ENCODE measurements at places on chromosomes 6 and 20. TPM values are rescaled to one million over a fixed set of nuclear protein-coding genes. Genes with fewer than 3 reads are reported as not detected.

ADTRP gene
- 1.2 TPM for total RNA-seq

BEND3 gene
- total RNA-seq, result 2.6 TPM

EYS gene
- total RNA-seq, result not detected

- peak; percentile 19 for DNase-seq
These were observed 228.8 kb downstream of the SYNDIG1 start for GRCh38 chr20:24698189-24698588.

GRCh38 chr6:10276106-10276505 lies 138.8 kb downstream of the TFAP2A start:
- DNase-seq, result peak; percentile 11

GRCh38 chr6:23091795-23092194 lies 522.4 kb downstream of the HDGFL1 start:
- no peak for DNase-seq

GRCh38 chr6:39225946-39226437 lies 3.3 kb downstream of the KCNK5 start:
- no peak for DNase-seq

DNA sequence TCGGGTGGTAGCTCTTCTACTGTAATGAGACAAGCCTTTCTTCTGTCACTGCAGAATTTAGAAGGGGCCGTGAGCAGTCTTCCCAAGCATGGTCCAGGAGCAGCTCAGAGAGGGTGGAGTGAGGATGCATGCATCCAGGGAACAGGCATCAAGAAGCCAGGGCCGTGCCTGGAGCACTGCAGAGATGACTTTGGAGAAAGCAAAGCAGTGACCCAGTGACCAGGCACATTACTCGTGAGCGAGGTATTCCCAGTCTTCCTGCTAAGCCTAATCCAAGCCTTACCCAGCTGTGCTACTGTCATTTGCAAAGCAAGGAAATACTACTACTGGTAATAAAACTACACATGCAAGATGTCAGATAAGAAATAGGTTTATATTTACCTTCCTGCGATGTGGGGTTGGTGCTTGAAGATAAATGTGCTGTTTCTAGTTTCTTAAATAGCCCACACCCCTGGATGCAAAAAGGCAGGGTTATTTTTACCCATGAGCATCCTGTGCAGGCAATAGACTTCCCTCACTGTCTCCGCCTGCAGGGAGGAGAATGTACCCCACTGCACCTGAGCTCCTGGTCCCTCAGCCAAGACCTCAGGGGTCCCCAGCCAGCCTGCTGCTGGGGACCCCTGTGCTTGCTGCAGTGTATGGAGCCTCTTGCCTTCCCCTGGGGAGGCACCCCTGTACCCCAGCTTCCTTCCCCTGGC lies 62.9 kb downstream of the SSR1 start:
- no peak for DNase-seq

DNA sequence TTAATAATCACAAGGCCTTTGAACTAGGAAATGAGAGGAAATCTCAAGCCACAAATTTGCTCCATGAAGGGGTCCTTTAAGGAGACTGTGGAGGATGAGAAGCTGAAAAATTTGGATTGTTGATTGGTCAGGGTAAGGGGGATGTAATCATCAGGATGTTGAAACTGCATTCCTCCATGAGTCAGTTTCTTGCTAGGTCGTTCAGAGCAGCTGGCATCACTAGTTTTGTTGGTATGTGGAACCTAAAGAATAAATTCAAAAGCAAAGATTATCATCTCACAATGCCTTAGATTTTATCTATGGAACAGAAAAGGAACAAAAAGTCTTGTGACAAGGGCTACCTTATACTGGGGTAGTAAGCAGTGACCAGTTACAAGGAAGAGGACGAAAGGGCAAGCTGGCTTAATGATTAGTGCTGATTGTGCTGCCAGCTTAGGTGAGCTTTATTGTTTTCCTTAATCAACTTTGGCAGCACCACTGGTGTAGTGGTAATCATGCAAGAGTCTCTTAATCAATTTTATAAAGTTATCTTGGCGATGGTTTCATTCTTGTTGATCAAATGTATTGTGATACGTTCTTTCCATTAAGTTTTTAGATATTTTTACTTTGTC lies 36.6 kb downstream of the CRISP2 start:
- DNase-seq, result no peak

GLP1R gene
- not detected for total RNA-seq

MLIP gene
- 18.3 TPM for total RNA-seq

MAS1 gene
- under 0.01 TPM for total RNA-seq

DNA sequence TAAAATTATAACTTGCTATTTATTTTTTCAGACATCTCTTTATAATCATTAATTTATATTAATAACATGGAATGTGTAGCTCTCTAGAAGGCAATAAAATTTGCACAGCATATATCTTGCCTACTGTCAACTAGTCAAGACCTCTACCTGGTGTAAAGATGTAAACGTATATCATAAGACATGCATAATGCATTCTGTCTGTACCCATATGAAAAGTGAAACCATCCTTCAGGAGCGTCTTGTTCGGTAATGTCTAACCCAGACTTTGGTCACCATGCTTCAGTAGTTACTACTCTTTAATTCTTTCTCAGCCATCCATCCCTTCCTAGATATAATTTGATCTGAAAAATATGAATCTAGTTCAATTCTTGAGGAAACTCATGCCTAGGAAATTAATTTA lies 21.0 kb downstream of the CEP43 start:
- no peak for DNase-seq

- no peak for DNase-seq
These were observed 31.7 kb downstream of the GSTA3 start for GRCh38 chr6:52877786-52878185.

DNA sequence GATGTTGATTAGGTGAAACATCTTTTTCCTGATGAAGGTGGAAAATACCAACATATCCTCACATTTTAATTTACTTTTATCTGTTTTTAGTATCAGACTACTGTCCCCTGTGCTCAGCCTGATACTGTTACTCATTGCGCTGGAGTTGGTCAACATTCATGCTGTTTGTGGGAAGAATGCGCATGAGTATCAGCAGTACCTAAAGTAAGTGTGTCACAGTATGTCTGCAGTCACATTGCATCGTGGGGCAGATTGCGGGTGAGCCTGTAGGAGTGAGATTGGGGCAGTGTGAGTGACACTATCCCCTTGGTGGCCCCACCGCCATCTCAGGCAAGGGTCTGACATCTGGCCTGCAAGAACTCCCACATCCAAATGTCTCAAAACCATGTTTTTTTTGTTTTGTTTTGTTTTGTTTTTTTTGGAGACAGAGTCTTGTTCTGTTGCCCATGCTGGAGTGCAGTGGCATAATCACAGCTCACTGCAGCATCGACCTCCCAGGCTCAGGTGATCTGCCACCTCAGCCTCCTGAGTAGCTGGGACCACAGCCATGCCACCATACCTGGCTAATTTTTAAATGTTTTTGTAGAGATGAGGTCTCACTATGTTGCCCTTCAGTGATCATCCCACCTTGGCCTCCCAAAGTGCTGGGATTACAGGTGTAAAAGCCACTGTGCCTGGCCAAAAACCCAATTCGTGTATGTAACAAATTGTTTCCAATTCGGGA lies 27.8 kb downstream of the ERMARD start:
- DNase-seq, result no peak

GRCh38 chr6:85865420-85866369 lies 223.0 kb upstream of the SYNCRIP start:
- peak; percentile 37 for DNase-seq

DNA sequence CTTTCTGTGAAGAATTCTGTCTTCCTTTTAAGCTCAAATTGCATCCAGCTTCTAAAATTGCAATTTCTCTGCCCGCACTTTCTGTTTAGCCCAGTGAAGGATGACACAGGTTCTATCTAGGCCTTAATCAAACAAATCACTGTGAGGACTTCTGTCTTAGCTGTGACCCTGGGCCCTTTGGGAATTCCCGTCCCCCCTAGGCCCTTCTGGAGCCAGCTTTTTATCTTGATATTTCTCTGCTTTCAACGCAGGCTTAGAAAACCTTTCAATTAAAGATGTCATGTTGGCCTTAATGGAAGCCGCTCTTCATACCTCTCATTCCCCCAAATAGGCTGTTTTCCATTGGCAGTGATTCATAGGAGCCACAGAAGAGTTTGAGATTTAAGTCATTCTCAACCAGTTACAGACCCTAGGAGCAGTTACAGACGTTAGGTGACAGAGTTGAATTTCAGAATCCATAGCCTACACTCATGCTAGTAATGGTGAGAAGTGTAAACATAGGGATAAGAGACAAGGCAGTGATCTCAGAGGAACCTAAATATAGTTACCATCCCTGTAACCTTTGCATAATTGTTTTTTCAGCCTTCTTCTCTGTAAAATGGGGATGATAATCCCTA lies 74.8 kb upstream of the FLRT3 start:
- no peak for DNase-seq

DNA sequence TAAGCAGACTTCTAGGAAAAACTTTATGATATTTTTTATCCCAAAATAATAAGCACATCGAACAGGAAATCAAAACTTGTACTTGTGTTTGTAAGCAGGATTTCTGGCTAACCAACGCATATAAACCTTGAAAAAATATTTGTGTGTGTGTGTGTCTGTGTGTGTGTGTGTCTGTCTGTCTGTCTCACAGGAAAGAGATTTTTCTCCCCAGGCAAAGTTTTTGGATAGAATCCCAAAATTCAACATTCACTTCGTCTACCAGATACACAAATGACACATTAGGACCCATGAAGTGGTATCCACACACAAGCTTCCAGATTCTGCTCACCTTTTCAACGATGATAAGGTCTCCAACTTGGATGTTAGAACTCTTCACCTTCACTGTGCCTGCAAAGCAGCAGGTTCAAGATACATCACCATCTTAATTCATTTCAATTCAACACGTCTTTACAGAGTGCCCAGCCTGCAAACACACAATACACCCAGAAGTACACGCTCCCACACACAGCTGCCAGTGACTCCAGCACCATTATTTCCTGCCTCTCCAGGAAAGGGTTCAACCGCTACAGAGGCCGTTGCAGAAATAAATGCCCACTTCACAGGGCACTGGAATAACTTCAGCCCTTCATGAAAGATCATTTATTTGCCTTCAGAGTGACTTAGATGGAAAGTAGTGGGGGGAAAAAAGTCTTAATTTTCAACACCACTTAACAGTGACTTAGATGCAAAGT lies 70.9 kb downstream of the ATP9A start:
- DNase-seq, result peak; percentile 9

DNA sequence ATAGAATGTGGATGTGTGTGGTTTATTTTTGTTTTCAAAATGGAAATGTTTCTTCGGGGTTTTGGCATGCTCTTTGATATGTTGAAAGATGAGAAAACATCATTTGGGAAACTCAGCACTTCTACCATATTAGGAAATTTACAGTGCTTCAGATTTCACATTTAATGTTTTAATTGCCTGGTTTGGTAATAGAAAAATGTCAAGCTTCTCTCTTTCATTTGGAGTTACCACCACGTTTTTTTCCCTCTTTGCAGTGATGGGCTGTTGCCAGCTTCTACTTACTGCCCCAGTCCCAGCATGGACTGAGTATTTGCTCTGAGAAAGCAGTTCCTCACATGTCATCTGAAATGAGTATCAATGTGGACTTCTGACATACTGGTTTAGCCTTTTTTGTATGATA lies 267.7 kb downstream of the PRL start:
- DNase-seq, result peak; percentile 56

DNA sequence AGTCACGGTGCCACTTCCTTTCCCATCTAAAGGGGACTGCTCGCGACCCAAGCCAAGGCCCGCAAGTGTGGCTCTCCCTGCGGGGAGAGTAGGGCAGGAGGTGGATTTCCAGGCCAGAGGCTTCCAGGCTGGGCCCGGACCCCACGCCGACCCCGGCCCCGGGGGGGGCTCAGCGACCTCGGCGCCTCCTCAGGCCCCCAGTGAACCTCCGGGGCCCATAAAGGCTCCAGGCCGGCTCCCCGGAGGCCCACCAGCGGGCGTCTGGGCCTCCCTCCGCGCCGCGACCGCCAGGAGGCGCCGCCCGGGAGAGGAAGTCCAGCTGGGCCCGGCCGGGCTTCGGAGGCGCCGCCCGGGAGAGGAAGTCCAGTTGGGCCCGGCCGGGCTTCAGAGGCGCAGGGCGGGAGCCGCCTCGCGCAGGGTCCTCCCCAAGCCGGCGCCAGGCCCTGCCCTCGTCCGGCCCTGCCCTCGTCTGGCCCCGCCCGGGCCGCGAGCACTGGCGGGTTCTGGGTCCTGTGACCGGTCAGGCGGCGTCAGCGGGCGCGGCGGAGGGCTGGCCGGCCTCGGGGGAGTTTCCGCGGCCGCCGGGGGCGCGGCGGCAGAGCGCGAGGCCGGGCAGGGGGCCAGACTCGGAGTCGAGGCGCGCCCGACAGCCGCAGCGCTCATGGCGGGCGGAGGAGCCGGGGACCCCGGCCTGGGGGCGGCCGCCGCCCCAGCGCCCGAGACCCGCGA lies at the start of gene RAB32:
Gene RAB32, plus strand, starts transcription at position 623 of the 729 bp plus-strand sequence. Its CDS starts 39 bp downstream, at position 662.
- DNase-seq, result peak; percentile 95

Data from myocyte (in vitro differentiated cells).